ENCODE measurements at places on chromosomes 5 and 9.

- peak; percentile 99 for DNase-seq
These were observed at the start of gene TRIM41 for GRCh38 chr5:181223058-181223728. TSS of gene TRIM41 (plus strand) at chr5:181223281. CDS start at chr5:181224000, 719 bp downstream.

DNA sequence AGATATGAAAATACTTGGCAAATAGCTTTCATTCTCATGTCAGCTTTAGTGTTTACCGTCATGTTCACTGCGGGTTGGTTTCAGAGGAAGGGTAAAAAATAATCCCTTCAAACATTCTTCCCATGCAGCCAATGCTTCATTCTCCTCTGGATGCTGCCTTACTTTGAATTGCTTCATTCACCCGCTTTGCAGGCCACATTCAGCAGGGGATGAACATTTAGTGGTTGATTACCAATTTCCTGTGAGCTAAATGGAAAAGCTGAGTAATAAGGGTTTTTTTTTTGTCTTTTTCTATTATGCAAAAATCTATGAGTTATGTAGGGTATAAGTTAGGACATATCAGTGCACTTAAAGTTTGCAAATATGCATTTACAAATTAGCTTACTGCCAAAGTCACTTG lies 96.3 kb upstream of the MEF2C start:
- peak; percentile 48 for DNase-seq

- peak; percentile 61 for DNase-seq
These were observed 629 bp downstream of the CCNH start for GRCh38 chr5:87411973-87412629.

DNA sequence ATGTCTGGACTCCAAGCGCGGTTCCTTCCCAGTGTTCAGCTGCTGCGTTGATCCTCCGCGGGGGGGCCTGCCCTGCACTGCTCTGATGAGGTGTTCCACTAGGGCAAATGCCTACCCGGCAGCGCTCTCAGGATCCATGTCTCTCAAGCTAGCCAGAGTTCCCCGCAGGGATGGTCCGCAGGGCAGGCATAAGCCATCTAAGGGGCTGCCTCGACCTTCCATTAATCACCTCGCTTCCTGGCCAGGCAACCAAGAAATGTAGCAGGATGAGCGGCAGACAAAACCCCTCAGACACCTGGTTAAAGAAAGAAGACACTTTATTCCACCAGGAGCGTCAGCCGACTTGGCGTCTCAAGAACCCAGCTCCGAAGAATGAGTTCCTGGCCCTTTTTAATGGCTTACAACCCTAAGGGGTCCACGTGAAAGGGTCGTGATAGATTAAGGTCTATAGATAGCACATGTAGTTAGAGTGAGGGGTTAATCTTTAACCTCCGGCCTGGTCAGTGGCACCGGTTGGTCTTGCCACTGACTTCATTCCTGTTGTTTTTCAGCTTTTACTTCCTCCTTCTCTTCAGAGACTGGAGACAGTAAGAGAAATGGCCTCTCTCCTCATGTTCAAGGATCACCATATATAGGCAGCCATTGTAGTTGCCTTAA lies 47.2 kb upstream of the COX7C start:
- DNase-seq, result no peak

GRCh38 chr9:136604823-136605525 lies 57.7 kb upstream of the EGFL7 start:
- no peak for DNase-seq

Measured in ELR (cell line).